Lower lobe of right lung (tissue), 2 donors: ENCODE measurements at places on chromosomes 5 and 9. TPM values are rescaled to one million over a fixed set of nuclear protein-coding genes. Genes with fewer than 3 reads are reported as not detected.

GRCh38 chr9:137679249-137679648 is 60.4 kb downstream of the EHMT1 start:
- no peaks in the 10 kb centered on the region for H3K27me3 ChIP-seq
- H3K27ac ChIP-seq = no peak overlapping the region
- H3K4me3 ChIP-seq = no peak overlapping the region
- H3K4me1 ChIP-seq = peaks cover 30% of the 10 kb centered on the region
- no peak for DNase-seq
- H3K36me3 ChIP-seq = peaks cover 9% of the 10 kb centered on the region

DNA sequence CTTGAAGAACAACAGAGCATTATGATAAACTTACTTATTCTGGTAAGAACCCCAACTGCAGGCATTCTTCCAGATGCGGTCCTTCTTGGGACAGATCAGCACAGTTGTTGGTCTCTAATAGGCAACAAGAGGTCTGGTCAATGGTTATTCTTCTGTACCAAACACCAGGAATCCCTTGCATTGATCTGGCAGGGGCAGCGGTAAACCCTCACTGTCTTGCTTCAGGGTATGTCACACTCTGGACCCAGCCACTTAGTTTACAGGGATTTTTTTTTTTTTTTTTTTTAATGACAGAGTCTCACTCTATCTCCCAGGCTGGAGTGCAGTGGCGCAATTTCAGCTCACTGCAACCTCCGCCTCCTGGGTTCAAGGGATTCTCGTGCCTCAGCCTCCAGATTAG is 1.3 kb upstream of the FAM193B start:
- peaks cover 14% of the 10 kb centered on the region for H3K36me3 ChIP-seq
- H3K27ac ChIP-seq = no peak overlapping the region
- no peak for DNase-seq
- peaks cover 27% of the 10 kb centered on the region for H3K4me1 ChIP-seq

Gene CMYA5
- 2.0 TPM for total RNA-seq

Gene SHISAL2B
- total RNA-seq = not detected

GRCh38 chr9:100229561-100229960 is 123.2 kb downstream of the TEX10 start:
- H3K27me3 ChIP-seq = no peaks in the 10 kb centered on the region
- peaks cover 36% of the 10 kb centered on the region for H3K36me3 ChIP-seq
- H3K4me3 ChIP-seq = no peak overlapping the region
- no peak overlapping the region for H3K27ac ChIP-seq
- H3K4me1 ChIP-seq = no peaks in the 10 kb centered on the region

DNA sequence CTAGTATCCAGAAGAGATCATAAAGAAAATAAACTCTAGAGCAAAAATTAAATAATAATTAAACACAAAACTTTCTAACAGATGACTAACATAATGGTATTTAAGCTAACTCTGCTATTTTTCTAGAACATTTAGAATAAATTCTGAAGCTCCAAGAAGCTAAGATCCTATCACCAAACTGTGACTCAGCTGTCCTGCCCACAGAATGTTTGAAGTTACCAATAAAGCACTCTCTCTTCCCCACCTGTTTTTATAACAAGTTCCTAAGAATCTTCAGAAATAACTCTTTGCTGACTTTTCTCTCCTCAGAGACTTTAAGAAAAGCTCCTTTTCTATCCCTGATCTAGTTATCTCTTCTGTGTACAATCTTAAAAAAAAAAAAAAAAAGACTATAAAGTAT is 6.0 kb upstream of the EFNA5 start:
- peaks cover 16% of the 10 kb centered on the region for H3K27me3 ChIP-seq
- no peak overlapping the region for H3K4me3 ChIP-seq
- no peak overlapping the region for H3K27ac ChIP-seq
- no peaks in the 10 kb centered on the region for H3K36me3 ChIP-seq
- peaks cover 19% of the 10 kb centered on the region for H3K4me1 ChIP-seq
- DNase-seq = no peak

Gene GARNL3
- total RNA-seq = 7.8 TPM

Gene LHX2
- total RNA-seq = not detected

DNA sequence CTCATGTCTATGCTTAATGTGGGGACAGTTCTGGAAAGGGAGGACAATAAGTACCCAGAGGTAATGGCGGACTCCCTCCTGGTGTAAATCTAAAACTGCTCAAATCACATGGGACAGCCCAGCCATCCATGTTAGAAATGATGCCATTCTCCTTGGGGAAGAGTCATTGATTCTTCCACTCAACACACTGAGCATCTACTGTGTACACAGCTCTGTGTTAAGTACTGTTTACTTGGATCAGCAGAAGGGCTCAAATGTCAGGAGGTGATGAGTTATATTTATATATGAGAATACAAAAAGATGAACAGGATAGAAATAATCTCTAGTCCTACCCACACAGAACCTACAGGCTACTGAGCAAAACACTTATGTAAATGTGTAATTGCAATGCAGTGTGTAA is 31.8 kb upstream of the NANS start:
- peaks cover 13% of the 10 kb centered on the region for H3K36me3 ChIP-seq
- no peaks in the 10 kb centered on the region for H3K27me3 ChIP-seq
- no peak overlapping the region for H3K4me3 ChIP-seq
- no peaks in the 10 kb centered on the region for H3K4me1 ChIP-seq
- no peak for DNase-seq

Gene GFRA3
- total RNA-seq = 0.53 TPM

- no peaks in the 10 kb centered on the region for H3K36me3 ChIP-seq
- no peaks in the 10 kb centered on the region for H3K27me3 ChIP-seq
- H3K4me3 ChIP-seq = no peak overlapping the region
- no peak overlapping the region for H3K27ac ChIP-seq
- peaks cover 3% of the 10 kb centered on the region for H3K4me1 ChIP-seq
- DNase-seq = no peak
Observed at GRCh38 chr5:126753227-126753626, 23.7 kb upstream of the LMNB1 start.

DNA sequence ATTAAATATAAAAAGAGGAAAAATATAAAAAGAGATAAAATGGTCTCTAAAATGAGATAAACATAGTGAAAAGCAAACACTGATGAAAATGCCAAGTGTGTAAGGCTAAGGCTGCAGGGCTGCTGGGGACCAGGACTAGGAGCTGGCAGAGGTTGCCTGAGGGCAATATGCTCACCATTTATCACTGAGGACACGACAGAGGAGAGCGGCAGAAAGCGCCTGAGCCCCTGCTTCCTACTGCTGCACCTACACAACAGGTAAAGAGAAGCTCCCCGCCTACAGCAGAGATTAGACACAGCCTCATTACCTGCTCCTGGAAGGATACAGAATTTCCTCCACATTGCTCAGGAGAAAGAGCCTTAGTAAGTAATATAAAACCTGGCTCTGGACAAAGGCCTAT is 70.7 kb upstream of the PPP1R2B start:
- DNase-seq = no peak
- H3K36me3 ChIP-seq = no peaks in the 10 kb centered on the region
- H3K27me3 ChIP-seq = no peaks in the 10 kb centered on the region
- no peaks in the 10 kb centered on the region for H3K4me1 ChIP-seq
- H3K27ac ChIP-seq = no peak overlapping the region
- H3K4me3 ChIP-seq = no peak overlapping the region

GRCh38 chr5:73295921-73296320 is 122.9 kb downstream of the TMEM174 start:
- peaks cover 8% of the 10 kb centered on the region for H3K4me1 ChIP-seq
- no peak overlapping the region for H3K4me3 ChIP-seq
- DNase-seq = no peak
- H3K27ac ChIP-seq = no peak overlapping the region
- no peaks in the 10 kb centered on the region for H3K36me3 ChIP-seq
- H3K27me3 ChIP-seq = peaks cover 67% of the 10 kb centered on the region
